ENCODE measurements at places on chromosomes 11 and 22.

- DNase-seq, result no peak
Observed at GRCh38 chr11:109184376-109184775, 237.6 kb upstream of the C11orf87 start.

- DNase-seq, result no peak
Observed at GRCh38 chr22:20488946-20489345, 6.6 kb downstream of the KLHL22 start.

DNA sequence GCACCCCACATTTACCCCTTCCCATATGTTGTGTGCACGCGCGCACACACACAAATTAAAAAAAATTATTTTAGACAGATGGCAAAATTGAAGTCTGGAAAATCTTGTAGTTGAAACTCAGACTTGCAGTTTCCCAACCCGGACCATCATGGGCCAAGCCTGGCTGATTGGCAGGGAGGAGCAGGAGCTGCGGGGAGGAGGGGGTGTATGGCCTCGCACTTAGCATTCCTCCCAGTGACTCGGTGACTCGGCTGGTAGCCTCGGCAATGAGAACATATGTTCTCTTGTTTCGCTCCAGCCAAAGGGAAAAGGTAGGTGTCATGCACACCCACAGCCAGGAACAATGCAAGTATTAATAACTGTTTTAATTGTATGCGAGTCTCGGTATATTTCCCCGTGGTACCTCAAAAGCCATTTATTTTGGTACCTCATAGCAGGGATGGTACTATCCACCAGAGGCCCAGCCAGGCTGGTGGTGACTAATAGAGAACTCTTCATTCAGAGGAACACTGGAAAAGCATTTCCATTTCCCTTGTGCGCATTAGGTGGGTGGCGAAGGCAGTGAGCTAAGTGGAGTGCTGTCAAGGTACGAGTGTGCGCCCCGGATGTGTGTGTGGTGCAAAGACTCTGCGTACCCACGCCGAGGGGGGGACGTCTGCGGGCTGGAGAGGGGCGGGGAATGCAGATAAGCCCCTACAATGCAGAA, 92.5 kb downstream of the DSCAML1 start:
- no peak for DNase-seq

DNA sequence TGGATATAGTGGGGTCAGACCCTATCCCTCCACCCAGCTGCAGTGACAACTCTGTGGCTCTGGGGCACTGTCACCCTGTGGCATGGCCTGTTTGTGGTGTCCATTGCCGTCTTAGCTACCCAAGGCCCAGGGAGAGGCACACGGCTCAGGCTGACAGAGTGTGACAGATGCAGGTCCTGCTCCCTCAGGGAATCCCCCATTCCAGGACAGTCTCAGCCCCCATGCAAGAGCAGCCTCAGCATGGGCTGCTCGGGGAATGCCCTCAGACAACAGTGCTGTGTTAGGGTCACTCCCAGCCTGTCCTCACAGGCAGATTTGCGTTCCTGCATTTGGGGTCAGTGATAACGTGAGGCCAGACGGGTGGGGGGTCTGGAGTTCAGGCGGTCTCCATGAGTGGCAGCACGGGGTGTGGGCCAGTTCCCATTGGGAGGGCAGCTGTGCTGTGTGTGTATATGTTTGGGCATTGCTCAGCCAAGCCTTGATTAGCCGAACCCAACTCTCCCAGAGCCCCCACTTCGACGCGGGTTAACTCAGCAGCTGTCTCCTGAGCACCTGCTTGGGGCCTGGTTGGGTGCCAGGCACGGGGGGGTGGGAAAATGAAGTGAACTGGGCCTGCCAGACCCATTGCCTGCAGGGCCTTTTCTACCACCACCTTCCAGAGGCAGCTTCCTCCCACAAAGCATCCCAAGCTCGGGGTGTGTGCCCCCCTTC, 5.3 kb upstream of the KCNQ1OT1 start:
- no peak for DNase-seq

GRCh38 chr11:119791047-119791446, 62.0 kb upstream of the NECTIN1 start:
- no peak for DNase-seq

GRCh38 chr11:30260813-30261212, 30.0 kb downstream of the FSHB start:
- no peak for DNase-seq
